ENCODE measurements at places on chromosomes 13 and 19.

DNA sequence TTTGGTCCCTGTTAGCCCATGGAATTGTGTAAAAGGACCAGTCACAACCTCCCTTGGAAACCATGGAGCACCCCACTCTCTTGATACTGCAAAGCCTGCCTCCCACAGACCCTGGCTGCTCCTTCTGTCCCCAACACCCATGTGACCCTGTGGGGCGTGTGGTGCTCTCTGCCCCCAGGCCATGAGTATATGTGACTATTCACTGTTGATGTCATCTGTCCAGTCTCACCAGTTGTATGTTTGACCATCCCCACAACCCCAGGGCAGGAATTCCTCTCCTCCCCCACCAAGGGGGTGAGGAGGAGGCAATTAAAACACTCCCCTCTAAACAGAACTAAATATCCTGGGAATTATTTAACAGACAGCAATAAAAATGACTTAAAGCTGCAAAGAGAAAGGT, 35.2 kb downstream of the KCTD15 start:
- DNase-seq: no peak

GRCh38 chr19:2050349-2050990, 574 bp downstream of the MKNK2 start:
- no peak for DNase-seq

DNA sequence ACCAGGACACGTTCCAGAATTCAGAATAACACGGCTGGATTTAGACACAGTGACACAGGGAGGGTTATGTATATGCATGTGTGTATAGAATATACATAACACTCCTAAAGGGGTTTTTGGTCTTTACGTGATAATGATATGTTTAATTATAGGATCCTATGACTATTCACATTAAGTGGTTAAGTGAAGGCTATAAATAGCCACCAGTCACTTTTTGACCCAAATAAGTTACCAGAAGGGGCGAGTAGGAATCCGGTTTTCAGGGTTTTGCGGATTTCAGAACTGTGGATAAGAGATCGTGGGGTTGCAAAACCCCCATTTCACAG, 6.9 kb downstream of the ANGPTL6 start:
- DNase-seq: no peak

- no peak for DNase-seq
Observed at GRCh38 chr13:90867336-90867683, 480.2 kb upstream of the MIR17HG start.

DNA sequence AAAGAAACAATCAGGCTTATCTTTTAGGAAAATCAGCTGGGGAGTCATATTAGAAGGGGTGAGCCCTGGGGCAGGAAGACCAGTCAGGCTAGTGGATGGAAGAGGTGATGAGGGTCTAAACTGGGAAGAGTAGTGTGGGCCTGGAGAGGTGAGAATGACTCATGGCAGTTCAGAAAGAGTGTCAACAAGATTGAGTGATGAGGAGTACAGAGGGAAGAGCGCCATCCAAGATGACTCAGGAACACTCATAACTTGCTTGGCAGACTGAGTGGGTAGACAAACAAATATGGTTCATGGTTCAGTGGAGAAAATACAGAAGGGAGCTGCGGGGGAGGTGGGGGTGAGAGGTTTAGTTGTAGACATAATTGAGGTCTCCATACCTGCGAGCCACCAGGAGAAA, 17.3 kb upstream of the CLDN10 start:
- no peak for DNase-seq

GRCh38 chr13:35672611-35673010, 196.1 kb upstream of the MAB21L1 start:
- no peak for DNase-seq

DNA sequence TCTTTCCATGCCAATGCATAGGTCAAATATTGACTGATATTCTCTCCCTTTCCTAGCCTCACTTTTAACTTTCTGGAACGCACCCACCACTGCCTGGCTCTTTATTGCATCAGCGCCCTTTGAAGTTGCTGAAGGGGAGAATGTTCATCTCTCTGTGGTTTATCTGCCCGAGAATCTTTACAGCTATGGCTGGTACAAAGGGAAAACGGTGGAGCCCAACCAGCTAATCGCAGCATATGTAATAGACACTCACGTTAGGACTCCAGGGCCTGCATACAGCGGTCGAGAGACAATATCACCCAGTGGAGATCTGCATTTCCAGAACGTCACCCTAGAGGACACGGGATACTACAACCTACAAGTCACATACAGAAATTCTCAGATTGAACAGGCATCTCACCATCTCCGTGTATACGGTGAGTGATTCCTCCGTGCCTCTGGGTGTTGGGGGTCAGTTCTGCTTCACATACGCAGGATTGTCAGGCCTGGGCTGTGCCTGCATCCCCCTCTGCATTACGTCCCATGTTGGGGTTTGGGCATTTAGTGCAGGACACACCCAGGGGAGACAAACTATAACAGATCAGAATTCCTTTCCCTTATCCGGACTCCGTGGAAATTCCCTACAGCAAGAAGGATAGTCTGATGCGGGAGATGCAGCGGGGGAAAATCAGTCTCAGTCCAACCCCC, 1.3 kb downstream of the CEACAM21 start:
- no peak for DNase-seq

DNA sequence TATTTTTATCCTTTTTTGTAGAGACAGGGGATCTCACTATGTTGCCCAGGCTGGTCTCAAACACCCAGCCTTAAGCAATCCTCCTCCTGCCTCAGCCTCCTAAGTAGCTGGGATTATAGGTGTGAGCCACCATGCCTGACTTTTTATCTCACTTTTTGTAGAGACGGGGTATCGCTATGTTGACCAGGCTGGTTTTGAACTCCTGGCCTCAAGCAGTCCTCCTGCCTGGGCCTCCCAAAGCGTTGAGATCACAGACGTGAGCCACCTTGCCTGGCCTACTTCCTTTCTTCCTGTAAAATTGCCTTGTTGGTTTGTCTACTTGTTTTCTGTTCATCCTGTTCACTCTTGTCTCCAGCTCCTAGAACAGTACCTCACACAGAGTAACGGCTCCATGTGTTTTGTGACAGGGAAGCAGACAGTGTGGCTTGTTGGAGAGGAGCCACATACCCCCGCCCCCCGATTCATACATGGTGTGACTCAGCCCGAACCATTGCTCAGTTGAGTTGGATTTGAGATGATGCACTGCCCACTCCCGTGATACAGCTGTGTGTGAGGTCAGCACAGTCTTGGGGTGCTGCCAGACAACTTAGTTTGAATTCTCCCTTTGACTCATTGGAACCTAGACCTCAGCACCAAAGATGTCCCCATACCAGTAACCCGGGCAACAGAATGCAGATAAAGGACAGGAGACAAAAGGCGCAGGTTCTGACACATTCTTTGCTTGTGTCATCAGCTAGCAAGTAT, 34.2 kb downstream of the GPR42 start:
- no peak for DNase-seq

GRCh38 chr19:58170860-58171259, 12.0 kb upstream of the ZNF274 start:
- no peak for DNase-seq

DNA sequence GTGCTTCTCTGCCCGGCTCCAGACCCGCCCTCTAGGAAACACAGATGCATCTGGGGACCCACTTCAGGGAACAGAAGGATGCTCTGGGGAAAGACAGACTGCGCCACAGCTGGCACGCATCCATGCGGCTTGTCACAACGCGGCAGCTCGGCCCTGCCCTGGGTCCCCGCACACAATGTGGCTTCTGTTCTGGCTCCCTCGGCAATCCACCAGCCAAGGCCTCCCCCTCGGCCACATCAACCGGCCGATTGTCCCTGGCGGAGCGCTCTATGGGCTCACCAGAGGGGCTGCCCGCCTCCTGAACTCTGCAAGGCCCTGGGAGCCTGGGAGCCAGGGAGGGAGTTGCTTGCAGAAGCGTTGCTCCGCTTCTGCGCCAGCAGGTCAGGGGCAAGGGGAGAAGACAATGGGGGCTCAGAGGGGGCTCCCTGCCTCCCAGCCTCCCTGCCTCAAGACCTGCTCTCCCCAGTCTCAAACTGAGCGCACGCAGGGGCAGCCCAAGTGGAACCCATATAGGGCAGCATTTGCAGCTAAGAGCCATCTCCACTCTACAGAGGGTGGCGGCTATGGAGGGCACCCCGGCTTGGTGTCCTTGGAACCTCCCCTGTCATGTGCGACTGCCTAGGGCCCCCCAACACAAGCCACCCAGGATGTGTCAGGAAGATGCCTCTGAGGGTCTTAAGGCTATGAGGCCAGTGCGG, 37.9 kb downstream of the MLLT1 start:
- no peak for DNase-seq

GRCh38 chr13:36163809-36164308, 32.7 kb upstream of the DCLK1 start:
- no peak for DNase-seq

DNA sequence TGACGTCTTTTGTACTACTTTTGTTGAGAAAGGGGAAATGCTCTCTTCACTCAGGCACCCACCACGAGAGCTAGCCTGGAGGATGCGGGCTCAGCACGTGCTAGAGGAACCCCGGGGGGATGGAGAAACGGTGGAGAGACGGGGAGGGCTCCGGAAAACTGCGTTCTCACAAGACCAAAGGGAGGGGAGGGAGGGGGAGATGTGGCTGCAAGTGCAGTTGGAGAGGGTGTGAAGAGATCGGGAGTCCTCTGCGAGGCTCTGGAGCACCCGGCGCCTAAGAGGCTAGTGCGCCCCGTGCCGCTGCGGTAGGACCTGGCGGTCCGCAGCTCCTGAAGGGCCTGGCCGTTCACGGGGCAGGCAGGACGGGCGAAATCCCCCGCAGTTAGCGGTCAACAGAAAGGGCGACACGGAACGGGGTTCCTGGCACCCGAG, 43.4 kb upstream of the XPO4 start:
- DNase-seq: no peak

DNA sequence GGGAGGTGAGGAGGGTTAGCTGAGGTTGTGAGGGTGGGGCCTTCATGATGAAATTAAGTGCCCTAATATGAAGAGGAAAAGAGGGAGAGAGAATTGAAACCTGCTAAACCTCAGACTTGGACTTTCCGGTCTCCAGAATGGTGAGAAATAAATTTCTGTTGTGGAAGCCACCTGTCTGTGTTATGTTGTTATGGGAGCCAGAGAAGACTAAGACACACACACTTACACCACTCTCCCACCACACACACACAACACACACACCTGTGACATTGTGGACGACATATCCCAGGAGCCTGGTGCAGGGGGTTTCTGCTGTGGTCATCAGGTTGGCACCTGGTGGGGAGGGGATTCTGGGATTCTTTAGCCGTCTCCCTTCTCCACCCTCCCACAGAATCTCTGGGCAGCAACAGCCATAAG, 14.0 kb downstream of the KLK4 start:
- DNase-seq: no peak

GRCh38 chr19:18710996-18711751, 27.7 kb downstream of the CRTC1 start:
- DNase-seq: no peak

DNA sequence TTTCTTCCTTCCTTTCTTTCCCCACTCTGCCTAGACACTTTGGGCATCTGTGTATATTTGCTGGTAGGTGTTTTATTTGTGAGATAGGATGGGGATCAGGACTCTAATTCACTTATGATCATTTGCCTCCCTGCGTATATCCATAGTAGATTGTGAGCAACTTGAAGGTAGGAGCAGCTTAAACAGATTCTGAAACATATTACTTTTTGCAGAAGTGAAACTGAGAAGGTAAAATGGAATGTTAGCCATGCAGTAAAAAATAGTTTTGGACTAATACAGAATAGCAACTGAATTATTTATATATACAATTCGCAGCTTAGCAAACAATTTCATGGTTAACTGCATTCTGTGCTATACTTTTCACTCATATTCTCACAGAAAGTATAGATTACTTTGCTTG, 38.7 kb downstream of the RNF6 start:
- DNase-seq: no peak

GRCh38 chr13:83761631-83762030, 120.6 kb downstream of the SLITRK1 start:
- no peak for DNase-seq

DNA sequence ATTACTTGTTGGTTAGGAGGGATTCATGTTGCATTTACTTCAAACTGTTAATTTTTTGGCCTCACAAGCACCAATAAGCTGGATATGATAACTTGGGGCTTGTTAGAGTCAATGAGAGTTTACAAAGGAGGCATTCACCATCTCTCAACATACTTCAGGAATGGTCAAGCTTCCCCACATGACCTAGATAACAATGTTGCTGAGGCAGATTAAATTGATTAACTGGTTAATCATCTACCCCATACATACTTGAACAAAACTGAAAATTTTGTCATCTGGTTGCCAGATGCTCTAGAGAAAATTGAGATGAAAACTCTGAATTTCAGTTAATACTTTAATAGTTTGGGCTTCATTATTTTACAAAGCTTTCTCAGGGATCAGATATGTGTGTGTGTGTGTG, 43.0 kb upstream of the UBL3 start:
- DNase-seq: no peak

DNA sequence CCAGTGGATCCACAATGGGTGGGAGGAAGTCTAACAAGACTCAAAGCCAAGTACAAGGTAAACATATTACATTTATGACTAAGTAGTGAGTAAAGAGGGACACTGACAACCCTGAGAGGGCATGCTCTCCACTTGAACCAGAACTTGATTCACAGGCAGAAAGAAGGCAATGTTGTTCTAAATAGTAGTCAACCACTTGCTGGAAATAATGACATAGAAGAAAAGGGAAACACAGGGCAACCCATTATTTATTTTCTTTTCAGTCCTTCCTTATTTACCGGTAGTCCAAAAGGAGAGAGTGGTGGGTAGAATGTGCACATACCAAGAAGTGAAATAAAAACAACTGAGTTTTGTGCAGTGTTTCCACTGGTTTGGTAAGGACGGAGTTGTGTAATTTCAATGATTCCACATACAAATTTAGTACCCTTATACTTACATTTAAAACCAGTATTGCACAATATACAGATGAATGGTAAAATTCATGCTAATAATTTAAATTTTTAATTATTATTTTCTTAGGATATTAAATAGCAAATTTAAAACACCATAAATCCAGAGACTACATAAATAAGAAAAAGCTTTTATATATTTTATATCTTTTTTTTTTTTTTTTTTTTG, 65.9 kb downstream of the ENOX1 start:
- DNase-seq: no peak

DNA sequence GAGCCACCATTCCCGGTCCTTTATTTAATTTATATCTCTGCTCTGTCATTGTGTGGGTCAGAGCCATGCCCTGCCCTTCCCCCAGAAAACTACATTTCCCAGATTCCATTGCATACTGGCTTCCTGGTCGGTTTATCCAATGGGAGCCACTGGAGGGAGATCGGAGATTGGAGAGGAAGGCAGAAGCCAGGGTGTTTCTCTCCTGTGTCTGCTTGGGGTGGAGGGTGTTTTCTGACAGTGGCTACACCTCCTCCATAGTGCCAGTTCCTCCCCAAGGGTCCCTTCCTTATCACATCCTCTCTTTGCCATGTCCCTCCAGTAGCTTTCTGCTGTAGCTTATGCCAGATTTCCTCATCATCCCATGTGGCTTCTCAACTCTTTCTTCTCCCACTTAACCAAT, 19.0 kb downstream of the OLFM2 start:
- DNase-seq: no peak

Measured in stimulated activated CD8-positive, alpha-beta memory T cell treated with anti-CD3 and anti-CD28 coated beads, Interleukin-12 subunit alpha, Interleukin-12 subunit beta, amount 100 ng/mL, for 4 hours (primary cell).